Amniotic stem cell (primary cell): ENCODE measurements at places on chromosomes 1 and 21.

DNA sequence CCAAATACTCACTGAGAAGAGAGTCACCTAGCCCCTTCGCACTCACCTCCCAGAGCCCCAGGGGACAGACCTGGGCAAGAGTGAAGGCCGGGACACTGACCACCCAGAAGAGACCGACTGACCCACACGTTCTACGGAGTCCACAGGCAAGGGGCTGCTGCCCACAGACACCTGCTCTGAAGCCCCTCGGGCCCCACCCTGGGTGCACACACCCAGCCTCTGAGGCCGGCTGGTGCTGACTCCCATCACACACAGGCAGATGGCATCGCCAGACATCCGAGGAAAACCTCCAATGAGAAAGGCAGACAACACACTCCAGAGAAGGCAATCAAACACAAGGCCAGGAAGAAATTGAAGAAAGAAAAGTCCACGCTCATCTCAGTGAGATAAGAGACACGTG lies 22.1 kb downstream of the WDR4 start:
- DNase-seq: no peak

DNA sequence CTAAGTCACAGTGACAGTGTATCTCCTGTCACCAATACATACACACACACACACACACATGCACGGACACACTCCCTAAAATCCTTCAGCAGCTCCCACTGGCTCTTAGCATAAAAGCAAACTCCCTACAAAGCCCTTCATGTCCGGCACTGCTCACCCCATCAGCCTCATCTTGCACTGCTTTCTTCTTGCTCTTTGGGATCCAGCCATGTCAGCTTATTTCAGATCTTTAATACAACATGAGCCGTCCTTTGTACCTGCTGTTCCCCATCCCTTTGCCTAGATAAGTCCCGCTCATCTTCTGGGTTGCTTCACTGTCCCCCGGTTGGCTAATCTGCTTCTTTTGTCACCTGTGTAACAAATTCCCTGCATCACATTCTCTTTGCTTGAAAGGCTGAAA lies 82.1 kb upstream of the VAV3 start:
- DNase-seq: no peak

GRCh38 chr1:171953835-171954234 lies 112.5 kb downstream of the DNM3 start:
- DNase-seq: no peak

DNA sequence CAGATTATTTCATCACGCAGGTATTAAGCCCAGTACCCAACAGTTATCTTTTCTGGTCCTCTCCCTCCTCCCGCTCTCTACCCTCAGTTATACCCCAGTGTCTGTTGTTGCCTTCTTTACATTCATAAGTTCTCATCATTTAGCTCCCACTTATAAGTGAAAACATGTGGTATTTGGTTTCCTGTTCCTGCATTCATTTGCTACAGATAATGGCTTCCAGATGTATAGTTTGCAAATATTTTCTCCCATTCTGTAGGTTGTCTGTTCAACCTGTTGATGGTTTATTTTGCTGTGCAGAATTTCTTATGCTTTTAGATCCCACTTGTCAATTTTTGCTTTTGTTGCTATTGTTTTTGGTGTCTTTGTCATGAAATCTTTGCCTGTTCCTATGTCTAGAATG lies 21.1 kb upstream of the KCNH1 start:
- DNase-seq: no peak

DNA sequence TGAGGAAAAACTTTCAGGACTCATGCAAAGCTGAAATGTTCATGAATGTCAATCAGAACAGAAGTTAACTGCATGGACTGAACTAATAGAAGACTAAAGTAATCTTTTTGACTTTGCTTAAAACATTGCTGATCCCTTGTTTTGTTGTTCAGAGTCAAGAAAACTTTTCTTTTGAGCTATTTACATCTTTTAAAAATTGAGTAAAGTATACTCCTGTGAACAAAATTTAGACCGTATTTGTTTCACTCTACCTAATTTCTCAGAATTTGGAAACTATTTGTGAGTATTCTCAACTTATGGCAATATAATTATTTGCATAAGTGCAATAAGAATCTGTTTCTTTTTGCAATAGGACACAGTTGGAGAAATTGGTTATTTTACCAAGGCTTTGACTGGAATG lies 41.1 kb downstream of the INPP5B start:
- no peak for DNase-seq

DNA sequence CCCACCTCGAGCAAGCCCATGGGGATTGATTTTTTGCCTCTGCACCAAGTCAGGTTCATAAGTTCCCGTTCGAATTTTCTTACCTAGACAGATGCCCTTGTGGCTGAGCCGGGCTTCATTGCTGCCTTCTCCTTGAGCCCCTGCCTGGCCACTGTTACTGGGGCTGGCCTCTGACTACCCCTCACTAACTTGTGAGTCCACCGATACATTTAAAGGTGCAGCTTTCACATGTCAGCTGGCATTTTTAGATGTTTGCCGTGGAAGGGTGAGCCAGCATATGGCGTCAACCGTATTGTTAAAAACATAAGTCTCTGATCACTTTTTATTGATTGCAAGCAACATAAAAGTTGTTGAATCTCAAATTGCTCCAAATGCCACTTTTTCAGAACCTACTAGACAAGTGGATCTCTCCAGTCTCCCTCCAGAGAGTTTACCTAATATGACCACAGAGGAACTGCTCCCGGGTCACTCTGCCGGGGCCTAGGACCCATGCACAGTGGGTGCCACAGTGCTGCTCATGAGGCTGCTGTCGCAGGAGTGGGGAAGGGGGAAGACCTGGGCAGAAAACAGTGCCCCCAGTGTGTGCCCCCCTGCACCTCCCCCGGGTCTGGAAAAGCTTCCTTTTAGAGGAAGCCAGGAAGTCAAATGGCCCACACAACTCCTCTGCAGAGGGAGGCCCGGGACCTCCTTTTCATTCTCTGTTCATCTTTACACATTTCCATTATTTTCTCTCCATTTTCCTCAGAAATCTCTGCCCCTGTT lies 18.8 kb downstream of the MX1 start:
- no peak for DNase-seq

DNA sequence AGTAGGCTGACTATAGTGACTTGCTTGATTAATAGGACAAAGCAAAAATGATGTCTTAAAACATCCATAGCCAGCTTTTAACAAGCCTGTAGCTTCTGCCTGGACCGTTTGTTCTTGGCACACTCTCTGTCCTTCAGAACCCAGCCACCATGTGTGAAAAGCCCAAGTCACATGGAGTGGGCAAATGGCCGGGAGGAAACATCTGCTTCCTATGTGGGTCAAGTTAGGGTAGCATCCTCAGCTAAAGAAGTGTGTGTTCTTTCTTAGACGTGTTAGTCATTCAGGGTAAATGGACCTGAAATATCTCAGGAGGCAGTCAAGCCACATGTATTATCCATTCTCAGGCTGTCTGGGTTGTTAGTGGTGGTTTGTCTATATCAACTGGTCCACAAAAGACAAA lies 23.4 kb downstream of the RD3 start:
- no peak for DNase-seq

GRCh38 chr1:230824551-230824918 lies 43.8 kb downstream of the C1orf198 start:
- DNase-seq: no peak

GRCh38 chr1:1628754-1629429 lies 3.1 kb upstream of the MMP23B start:
- DNase-seq: no peak

- DNase-seq: no peak
Measured at GRCh38 chr1:24108334-24109165, 3.4 kb downstream of the MYOM3 start.

- DNase-seq: no peak
Measured at GRCh38 chr21:43944078-43944633, 68.0 kb upstream of the TRAPPC10 start.

GRCh38 chr21:31107871-31108270 lies 69.6 kb upstream of the KRTAP19-8 start:
- no peak for DNase-seq

DNA sequence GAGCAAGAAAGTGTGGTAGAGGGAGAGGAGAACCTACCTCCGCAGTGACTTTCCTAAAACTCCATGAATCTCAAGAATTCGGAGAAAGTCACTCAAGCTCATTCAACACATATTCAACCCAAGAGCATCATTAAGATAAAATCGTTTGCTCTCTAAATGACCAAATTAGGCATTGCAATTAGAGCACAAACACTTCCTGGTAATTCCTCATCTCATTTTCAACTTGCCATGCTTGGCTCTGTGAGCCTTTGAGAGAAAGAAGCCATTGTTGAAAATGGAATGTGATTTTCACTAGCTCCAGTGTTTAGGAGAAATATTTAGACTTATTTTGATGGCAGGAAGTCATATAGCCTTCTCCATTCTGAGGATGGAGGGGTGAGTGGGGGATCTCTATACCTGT lies 52.5 kb downstream of the KAZN start:
- DNase-seq: no peak

- no peak for DNase-seq
Measured at GRCh38 chr1:88648706-88649105, 35.4 kb upstream of the PKN2 start.

DNA sequence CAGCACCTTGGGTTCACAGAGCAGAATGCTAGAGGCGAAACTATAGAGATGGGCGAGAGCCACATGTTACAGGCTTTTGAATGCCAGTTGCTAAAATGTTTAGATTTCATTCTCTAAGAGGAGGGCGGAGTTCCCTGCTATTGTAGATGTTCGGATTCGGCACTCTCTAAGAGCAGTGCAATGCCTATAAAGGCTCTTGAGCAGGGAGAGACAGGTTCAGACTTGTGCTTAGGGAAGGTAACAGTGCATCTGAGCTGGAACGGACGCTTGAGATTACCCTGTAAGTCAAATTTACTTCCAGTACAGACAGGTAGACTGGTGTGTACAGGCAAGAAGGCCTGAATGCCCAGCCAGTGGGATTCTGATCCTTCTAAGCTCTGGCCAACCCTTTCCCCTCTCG lies 15.3 kb downstream of the LURAP1 start:
- DNase-seq: no peak

DNA sequence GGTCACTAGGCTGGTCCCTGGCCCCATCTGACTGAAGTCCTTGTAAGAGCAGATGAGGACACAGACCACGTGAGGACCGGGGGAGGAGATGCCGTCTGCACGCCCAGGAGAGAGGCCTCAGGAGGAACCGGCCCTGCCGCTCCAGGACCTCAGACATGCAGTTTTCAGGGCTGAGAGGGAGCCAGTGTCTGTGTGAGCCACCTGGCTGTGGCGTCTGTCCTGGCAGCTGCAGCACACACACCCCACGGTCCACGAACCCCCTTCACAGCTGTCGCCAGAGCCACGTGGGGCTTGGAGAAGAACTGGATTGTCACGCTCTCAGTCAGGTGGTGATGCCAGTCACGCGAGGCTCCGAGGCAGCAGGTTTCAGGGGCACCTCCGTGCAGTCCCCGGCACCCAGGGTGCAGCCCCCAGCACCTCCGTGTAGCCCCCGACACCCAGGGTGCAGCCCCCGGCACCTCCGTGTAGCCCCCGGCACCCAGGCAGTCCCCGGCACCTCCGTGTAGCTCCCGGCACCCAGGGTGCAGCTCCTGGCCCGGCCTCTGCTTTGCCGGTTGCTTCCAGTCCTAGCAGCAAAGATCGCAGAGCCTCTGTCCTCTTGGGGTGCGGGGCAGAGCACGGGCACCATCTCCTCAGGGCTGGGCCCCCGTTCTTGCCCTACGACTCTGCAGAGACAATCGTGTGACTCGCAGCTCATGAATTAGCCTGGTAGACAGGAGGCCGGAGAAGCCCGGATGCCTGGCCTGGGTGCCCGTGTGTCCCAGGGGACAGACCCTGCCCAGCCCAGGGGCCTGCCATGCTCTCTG lies 19.0 kb upstream of the SUMO3 start:
- no peak for DNase-seq

GRCh38 chr1:179137617-179138255 lies 55.9 kb downstream of the TOR3A start:
- no peak for DNase-seq

GRCh38 chr1:62612770-62613169 lies 15.4 kb downstream of the ANGPTL3 start:
- DNase-seq: no peak

- DNase-seq: no peak
Measured at GRCh38 chr21:44817914-44818639, at the start of gene SUMO3. TSS of gene SUMO3 (minus strand) at chr21:44818062. CDS start at chr21:44817968, 94 bp downstream.

GRCh38 chr1:98172578-98172977 lies 251.7 kb upstream of the DPYD start:
- no peak for DNase-seq

- no peak for DNase-seq
Measured at GRCh38 chr21:45262616-45263015, 25.1 kb downstream of the POFUT2 start.

DNA sequence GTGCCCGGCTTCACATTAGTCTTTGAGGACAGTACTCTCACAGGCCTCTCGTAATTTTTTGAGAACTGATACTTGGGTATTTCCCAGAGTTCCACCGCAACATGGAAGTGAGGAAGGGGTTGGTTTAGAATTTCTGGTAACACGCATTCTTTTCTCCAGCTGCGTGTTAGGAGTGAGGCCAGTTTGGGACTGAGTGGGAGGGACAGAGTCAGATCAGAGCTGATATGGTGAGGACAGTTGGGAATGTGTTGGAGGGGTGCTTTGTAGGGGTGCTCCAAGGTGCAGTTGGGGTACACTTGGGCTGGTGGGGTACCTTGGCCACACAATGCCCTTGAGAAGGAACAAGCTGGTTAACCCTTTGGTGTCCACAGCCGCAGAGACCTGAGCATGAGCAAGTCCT lies 6.7 kb downstream of the FBXO6 start:
- DNase-seq: no peak

DNA sequence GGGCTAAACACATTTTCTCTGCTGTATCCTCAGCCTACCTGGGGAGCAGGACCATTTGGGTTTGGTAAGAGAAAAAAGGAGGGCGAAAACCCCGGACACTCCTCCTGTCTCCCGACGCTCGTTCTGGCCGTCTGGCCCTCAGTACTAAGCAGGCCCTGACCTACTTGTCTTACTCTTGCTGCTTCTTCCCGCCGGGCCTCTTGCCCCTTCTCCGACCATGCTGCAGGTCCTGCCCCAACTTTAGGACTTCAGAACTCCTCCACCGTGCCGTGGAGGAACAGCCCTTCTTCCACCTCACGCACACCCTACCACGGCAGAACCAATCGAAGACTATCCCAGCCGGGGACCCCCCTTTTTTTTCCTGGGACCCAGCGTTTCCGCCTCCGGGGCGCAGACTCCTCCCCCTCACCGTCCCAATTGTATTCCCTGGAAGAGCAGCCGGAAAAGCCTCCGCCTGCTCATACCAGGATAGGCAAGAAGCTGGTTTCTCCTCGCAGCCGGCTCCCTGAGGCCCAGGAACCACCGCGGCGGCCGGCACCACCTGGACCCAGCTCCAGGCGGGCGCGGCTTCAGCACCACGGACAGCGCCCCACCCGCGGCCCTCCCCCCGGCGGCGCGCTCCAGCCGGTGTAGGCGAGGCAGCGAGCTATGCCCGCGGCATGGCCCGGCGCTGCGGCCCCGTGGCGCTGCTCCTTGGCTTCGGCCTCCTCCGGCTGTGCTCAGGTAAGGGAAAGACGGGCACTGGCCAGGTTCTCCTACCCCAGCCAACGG lies at the start of gene CHRNB2:
CHRNB2 (plus strand) TSS at position 393 of the 771 bp plus-strand sequence; CDS start at position 660, 267 bp downstream.
- DNase-seq: no peak

DNA sequence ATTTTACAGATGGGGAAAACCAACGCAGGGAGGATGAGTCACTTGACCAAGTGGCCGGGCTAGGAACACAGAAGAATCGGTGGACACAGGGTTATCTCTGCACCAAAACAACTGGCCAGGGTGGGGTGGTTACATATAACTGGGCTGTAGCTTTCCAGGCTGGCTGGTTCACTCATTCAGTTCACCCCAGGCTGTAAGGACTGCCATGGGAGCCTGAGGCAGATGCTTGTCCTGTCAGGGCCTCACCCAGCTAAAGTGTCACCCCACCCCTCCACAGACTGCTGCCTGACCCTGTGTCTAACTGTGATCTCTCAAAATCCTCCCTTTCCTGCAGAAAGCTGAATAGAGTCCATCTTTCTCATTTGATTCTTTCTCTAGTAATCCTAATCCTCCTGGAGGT lies 387.3 kb downstream of the RYR2 start:
- DNase-seq: no peak

GRCh38 chr1:24793447-24794129 lies 48.3 kb downstream of the CLIC4 start:
- no peak for DNase-seq
